ENCODE measurements at places on chromosomes 11 and 22.

DNA sequence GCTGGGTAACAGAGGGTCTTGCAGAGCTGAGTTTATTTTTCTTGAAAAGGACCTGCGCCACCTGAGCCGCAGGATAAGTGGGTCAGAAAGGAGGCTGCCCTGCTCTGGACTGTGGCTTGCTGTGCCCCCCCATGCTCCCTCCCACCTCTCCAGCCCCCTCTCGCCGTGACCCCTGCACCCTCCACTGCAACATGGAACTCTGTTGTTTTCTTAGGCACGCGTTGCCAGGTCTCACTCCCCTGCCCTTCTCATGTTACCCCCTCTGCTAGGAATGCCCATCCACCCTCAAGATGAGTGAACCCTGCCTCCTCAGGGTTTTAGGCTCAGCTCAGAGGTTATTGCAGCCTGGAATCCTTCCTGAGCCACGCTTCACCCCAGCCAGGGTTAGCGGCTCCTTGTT lies 10.8 kb downstream of the ETS1 start:
- no peak for DNase-seq

DNA sequence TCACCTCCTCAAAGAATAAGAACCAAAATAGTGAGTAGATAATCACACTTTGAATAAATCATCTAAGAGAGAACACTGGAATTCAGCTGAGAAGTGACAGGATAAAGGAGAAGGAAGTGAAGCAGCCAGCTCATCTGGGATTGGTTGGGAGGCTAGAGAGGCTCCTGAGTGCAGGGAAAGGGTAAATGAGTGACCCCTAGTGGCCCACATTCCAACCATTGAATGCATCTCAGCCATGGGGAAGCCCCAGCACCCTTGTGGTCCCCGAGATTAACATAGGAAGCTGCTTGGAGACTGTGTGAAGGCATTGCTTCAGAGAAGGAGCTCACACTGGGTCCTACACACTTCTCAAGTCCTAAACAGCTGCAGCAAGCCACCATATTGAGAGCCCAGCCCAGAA lies 82.3 kb downstream of the JRKL start:
- DNase-seq: no peak

- no peak for DNase-seq
Observed at GRCh38 chr22:37546437-37547250, 13.6 kb upstream of the CDC42EP1 start.

DNA sequence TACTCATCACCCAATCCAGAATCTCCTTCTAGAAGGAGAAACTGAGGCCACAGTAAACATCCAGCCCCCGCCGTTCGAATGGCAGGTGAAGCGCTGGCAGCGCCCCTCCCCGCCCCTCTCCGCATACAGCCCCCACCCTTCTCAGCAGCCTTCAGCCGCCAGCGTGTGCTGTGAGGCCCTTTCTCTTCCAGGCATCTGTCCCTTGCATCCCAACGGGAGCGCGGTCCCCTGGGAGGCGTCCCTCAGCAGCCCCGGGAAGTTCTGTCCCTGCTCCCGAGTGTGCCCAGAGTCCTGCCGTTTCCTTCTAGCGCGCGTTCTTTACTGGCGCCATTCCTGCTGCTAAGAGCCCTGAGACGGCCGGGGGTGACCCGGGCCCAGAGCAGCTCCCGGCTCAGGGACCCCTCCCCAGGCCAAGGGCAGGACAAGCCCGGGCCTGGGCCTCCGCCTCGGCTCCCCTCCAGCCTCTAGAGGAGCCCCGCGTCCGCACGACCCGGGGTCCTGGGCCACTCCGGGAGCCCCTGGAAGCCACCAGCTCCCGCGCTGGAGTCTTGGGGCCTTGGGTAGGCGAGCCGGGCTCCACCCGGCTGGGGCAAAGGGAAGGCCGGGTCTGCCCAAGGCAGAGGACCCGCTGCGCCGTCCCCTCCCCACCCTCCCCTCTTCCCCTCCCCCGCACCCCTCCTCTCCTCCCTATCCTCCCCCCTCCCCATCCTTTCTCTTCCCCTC lies 450.4 kb downstream of the OPCML start:
- DNase-seq: no peak

DNA sequence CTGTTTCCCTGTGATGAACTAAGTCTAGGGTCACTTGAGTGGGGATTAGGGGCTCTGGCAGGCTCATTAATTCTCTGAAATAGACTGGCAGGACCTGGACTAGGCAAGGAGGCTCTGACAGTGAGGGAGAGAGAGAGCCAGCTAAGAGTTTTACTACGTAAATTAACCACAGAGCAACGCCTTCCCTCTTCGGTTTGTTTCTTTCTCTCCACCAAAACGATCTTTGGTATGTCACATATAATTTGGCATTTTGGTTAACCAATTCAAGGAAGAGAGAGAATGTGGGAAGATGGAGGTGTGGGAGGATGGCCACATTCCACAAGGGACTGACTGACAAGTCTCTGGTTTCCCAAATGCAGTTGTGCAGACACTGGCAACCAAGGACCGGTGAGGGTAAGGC lies 27.9 kb downstream of the ATG16L2 start:
- no peak for DNase-seq

DNA sequence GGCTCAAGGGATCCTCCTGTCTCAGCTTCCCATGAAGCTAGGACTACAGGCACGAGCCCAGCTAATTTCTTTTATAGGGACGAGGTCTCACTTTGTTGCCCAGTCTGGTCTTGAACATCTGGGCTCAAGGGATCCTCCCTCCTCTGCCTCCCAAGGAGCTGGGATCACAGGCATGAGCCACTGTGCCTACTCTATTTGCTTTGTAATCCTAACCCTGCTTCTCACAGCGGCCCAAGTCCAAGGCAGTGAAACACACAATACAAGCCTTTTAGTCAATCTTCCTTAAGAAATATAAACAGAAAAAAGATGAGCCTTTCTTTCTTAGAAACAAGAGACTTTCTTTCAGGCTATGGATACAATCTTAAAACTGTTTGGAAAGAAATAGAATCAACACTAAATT lies 115.2 kb upstream of the SORL1-AS1 start:
- DNase-seq: no peak

DNA sequence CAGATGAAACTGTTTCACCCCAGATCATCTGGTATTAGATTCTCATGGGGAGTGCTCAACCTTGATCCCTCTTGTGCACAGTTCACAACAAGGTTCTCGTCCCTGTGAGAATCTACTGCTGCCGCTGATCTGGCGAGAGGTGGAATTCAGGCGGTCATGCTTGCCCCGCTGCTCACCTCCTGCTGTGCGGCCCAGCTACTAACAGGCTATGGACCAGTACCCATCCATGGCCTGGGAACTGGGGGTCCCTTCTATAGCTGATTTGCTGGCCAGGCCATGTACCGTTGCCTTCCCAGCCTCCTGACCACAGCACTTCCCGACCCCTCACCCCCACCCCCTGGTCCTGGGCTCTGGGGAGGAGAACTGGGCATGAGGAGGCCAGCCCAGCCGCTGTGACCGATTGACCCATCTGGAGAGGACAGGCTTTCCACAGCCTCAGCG lies 2.6 kb downstream of the PHLDA2 start:
- DNase-seq: no peak

DNA sequence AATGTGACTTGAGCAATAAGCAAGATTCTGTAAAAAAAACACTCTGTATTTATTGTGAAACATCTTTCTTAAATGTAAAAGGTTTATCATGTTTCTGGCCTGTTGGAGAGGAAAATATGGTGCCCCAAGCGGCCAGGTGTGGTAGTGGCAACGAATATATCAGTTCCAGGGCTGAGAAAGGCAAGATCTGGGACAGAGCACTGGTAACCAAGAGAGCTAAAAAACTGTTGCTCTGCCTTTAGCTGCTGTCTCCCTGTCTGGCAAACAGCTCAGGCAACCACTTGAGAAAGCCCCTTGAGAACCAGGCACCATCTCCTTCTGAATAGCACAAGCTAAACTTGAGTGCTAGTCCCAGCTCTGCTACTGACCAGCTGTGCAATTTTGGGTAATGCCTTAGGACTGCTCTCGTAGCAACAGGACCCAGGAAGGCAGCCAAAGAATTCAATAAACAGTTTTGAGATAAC lies 129.9 kb downstream of the KCNC1 start:
- DNase-seq: no peak

DNA sequence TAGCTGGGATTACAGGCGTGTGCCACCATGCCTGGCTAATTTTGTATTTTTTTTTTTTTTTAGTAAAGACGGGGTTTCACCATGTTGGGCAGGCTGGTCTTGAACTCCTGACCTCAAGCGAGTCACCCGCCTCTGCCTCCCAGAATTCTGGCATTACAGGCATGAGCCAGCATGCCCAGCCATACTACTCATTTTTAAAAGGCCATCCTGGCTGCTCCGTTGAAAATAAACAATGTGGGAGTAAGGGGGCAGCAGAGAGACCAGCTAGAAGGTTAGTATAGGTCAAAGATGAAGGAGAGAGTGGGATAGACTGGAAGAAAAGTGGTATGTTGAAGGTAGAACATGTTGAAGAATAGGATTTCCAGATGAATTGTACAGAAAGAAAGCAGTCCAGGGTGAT lies 17.6 kb upstream of the LIN7C start:
- no peak for DNase-seq

GRCh38 chr22:21975273-21975672 lies 7.3 kb downstream of the TOP3B start:
- DNase-seq: no peak

DNA sequence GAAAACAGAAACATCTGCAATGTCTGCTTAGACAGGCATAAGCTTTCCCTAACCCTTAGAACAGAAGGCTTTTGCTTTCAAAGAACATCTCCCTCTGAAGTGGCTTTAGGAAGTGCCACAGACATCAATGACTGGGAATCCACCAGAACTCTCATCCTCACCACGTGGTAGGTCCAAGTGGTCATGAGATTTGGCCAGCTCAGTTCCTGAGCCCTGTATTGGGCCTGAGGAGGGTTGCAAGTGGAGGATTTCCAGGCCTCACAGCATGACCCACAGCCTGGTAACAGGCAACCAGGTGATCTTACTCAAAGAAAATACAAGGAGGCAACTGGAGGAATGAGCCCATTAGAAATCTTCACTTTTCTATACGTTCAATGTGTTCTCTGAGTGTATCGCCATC lies 1.6 kb downstream of the CASP1 start:
- no peak for DNase-seq

GRCh38 chr22:35345808-35346505 lies 34.9 kb upstream of the HMOX1 start:
- DNase-seq: no peak

- DNase-seq: no peak
Observed at GRCh38 chr11:26134481-26135355, 197.2 kb upstream of the ANO3 start.

GRCh38 chr11:15989685-15990084 lies 366.7 kb downstream of the SOX6 start:
- no peak for DNase-seq

- no peak for DNase-seq
Observed at GRCh38 chr22:36022162-36022561, 6.5 kb downstream of the RBFOX2 start.

DNA sequence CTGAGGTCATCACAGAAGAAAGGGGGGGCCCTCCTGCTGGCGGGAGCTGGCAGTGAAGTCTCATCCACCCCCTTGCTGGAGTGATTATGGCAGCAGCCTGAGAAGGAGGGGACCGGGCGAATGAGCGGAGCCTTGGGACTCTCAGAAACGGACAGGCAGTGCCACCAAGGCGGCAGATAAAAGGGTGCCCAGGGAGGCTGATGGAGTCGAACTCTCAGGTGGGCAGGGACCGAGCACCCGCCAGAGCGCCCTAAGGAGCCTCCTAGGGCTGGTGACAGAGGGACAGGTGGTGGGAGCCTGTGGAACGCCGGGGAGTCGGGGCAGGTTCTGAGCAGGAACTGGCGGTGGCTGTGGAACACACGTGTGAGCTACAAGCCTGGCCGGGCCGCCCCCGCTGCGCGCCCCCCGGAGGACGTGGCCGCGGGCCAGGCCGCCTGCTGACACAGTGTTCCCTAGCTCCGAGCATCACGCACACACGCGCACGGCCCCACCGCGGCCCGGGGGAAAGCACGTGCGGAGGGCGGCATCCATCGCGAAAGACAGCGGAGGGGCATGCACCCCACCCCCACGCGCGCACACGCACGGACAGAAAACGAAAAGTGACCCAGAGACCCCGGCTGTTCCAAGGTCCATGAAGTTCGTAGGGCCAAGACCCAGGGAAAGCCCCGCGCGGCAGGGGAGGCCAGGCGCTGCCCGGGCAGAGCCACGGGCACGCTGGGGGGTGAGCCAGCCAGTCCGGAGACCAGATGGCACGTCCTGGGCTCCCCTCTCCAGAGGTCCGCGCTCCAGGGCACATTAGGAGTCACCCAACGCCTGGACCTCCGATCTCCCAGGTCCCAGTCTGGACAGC lies 1.0 kb downstream of the VWCE start:
- DNase-seq: peak; percentile 58

DNA sequence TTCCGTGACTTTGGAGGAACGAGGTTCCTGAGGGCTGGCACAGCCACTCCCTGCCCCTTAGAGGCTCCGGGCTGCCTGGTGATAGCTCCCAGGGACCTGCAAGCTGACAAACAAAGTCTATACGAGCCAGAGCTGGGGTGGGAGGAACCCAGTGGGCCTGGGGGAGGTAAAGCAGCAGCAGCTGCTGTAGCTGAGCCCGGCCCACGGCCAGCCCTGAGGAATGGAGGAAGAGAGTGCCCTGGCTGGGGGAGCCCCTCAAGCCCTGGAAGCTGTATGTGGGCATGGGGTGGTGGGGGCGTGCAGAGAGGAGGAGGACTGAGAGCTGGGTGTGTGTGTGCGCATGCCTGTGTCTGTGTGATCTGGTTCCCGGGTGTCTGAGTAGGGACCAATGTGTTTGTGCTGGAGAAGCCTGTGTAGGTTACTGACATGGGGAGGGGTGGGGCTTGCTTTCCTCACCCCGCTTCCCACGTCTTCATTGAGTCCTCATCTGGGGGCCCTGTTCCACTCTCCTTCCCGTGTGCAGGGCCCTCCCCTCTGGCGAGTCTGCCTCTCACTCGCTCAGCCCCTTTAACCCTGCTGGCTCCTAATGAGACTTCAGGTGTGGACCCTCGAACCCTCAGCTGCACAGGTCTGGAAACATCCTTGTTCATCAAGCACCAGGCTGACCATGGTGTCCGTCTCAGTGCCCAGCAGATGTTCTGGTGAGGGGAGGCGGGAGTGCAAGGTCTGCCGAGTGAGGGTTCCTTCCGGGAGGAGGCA lies 10.8 kb downstream of the ST3GAL4 start:
- DNase-seq: no peak

DNA sequence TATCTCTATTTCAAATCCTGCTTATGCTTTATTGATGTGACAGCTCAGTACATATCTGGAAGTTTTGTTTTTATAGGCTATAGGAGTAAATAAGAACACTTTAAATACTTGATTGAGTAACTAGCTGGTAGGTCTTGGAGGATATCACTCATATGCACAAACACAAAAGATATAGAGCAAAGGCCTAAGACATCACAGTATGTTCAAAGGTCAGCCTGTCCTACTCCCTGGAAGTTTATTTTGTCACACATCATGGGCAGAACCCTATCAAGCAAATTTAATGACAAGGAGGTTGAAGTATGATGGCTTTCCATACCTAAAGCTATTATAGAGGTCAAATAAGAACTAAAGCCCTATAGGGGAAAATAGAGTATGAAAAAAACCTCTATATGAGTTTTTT lies 70.0 kb upstream of the MS4A8 start:
- no peak for DNase-seq

DNA sequence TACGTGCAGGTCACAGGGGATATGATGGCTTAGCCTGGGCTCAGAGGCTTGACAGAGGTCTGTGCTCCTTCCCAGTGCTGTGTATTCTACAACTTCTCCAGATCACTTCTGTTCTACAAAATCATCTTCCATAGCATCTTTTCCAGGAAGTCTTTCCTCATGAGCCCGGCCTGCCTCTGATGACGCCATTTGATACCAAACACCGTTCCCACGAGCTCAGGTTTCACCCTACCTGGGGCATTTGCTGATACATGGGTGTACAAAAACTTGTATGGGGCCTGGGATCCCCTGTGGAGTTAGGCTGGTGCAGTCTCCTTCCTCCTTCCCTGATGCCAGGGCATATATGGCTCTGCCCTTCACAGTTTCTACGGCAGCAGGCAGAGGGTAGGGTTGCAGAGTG lies 78.7 kb downstream of the NECTIN1 start:
- no peak for DNase-seq
